ENCODE measurements at places on chromosomes 16 and 17.
A peak's percentile ranks its signal among the peaks of the same experiment; 100 is the strongest.

DNA sequence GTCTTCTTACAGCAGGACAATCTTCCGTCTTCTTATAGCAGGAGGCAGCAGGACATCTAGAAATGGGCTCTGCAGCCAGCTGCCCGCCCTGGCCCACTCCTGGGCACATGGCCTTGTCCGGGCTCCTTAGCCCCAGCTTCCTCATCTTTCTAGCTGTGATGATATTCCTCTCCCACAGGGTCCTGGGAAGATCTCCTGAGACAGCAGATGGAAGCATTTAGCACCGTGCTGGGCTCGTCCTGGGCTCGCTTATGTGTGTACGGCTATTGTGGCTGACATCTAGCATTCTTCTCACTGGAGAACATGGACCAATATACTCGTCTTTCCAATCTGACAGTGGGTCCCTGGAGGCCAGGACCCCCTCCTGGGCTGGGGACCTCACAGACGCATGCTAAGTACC lies 48.5 kb downstream of the TIMM22 start:
- DNase-seq: no peak

DNA sequence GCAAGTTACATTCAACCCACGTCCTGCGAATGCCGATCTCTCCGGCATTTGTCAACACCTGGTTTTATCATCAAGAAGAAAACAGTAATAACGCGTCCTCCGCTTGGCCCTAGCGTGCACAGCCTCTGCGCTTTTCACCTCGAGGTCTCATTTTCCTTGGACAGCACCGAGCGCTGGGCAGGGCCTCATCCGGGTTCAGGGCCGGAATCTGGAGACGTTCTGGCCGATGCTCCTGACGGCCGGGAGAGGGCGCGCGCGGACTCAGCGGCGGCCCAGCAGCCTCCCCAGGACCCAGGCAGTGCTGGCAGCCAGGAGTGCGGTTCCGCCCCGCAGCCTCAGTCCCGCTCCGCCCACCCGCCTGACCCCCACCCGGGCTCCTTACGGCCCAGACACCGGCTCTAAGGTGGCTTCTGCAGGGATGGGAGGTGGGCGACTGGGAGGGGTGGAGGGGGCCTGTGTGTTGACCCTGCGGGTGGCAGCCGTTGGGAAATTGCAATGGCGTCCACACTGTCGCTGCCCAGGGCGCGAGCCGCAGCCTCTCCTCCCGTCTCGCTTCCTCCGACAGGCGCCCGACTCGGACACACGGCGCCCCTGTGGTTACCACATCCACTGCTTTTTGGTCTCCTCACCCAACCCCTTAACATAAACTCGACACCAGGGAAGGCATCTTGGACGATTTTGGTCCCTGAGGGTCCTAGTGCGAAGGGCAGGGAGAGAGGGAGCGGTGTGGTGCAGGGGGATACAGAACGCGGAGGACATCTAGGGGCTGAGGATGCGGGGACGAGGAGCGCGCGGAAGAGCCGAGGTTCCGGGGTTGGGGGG lies 7.4 kb upstream of the FLYWCH1 start:
- peak; percentile 80 for DNase-seq

DNA sequence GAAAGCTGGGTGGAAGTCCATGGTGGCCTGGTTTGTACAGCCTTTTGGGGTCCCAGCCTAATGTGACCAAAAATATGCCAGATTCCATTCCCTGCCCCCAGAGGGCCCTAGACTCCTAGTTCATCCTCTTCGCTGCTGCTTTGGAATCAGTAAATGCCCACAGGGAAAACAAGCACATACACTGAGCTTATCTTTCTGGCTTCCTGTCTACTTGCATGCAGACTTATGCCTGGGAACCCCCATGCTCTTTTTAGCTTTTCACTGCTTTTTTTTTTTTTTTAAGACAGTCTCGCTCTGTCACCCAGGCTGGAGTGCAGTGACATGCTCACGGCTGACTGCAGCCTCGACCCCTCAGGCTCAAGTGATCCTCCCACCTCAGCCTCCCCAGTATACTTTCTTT lies 6.2 kb upstream of the CD300LG start:
- DNase-seq: no peak

- DNase-seq: no peak
Measured at GRCh38 chr17:6696906-6697305, 16.3 kb downstream of the SLC13A5 start.

GRCh38 chr17:79838522-79839274 lies 542 bp downstream of the CBX4 start:
- peak; percentile 55 for DNase-seq

DNA sequence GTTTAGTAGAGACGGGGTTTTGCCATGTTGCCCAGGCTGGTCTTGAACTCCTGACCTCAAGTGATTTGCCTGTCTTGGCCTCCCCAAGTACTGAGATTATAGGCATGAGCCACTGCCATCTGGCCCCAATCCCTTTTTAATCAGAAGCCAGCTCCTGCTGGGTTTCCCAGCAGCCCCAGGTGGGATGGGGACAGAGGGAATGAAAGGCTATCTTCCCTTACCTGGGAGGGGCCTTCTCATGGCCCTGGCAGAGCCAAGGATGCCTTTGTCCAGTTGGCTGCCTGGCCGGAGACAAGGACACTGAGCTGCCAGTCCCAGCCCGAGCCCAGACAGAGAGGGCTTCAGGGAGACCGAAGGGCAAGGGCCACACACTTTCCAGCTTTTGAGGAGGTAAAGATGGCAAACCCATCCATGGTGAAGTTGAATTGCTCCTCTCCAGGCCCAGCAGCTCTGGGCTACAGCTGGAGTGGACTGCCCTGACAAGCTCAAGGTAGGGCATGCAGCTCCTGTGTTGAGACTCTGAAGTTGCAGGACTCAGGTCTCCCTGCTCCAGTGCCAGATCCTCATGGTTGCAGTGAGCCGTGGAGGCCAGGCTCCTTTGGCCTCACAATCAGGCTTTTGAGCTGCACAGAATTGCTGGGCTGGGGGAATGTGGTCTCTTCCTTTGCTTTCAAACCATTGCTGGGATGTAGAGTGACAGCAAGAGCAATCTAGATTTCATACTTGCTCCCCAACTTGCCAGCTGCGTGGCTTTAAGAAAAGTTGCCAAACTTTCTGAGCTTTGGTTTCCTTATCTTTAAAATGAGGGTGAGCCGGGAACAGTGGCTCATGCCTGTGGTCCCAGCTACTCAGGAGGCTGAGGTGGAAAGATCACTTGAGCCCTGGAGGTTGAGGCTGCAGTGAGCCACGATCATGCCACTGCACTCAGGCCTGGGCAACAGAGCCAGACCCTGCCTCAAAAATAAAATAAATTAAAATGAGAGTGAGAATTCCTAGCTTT lies 44.5 kb upstream of the IL34 start:
- DNase-seq: no peak

DNA sequence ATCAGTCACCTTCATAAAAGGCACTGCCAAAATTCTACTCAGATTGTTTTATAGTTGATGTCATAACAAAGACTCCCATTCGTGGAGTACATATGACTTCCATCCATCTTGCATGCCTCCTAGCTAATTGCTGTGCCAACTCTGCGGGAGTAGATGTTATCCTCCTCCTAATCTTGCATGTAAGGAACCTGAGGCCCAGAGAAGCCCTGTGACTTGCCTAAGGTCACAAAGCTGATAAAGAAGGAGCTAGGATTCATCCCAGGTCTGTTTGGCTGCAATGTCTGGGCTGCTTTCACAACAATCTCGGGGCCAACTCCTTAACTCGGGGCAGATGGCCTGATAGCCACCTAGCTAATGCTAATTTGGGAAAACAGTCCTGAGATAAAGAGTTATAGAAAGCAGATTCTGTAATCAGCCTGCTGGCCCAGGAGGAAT lies 87.3 kb downstream of the YPEL2 start:
- no peak for DNase-seq

DNA sequence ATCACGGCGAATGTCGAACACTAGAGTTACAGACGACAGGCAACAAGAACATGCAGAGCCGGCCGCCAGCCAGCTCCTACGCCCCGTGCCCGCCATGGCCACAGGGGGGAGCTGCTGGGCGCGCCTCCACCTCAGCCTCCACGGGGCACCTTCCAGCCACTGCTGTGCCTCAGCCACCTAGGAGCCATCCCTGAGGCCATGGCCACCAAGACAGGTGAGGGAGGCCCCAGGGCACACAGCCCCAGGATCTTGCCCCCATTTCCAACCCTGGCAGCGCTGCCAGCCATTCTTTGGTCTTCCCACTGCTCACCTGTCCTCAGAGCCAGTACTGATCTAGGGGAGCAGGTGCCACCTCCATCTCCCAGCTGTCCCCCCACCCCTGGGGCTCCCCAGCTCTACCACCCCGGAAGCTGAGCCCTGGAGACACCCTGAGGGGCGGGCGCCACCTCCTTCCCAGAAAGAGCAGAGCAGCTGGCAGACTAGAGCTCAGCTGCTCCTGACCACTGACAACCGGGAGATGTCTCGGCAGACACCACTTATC lies 11.8 kb downstream of the GNPTG start:
- peak; percentile 34 for DNase-seq

GRCh38 chr17:71922439-71922838 lies 198.4 kb upstream of the SOX9 start:
- peak; percentile 14 for DNase-seq

- DNase-seq: no peak
Measured at GRCh38 chr17:48313096-48313755, 116.8 kb downstream of the SKAP1 start.

- no peak for DNase-seq
Measured at GRCh38 chr17:81995463-81996231, 18.2 kb downstream of the ASPSCR1 start.

GRCh38 chr17:62705778-62706597 lies 78.5 kb downstream of the MRC2 start:
- no peak for DNase-seq

DNA sequence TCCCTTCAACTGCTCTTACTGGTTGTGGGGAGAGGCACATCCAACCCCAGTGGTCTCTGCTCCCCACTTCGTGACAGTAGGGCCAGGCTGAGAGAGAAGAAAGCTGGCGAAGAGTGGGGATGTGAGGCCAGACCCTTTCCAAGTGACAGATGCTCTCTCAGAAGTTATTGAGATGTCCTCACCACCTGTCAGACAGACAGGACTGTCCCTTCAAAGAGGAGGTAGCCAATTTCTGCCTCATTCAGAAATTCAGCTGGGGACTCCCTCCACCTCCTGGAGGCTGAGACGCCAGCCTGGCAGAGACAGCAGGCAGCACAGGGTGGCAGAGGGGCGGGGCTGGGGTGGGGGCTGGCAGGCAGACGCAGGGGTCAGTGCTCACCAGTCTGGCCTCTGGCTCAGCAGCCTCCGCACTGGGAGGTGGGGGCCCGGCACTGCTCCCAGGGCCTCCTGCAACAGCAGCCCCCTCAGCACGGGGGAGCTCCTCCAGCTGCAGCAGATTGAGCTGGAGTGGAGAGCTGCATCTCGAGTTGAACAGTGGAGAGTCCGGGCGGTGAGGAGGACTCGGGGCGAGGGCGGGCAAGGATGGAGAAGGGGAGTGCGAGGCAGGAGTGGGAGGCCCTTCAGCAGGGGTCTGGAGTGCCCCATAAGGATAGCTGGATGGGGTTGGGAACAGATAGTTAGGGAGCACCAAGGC lies 9.2 kb downstream of the PER1 start:
- DNase-seq: no peak

GRCh38 chr17:64687961-64688360 lies 25.9 kb upstream of the SMURF2 start:
- DNase-seq: no peak

- no peak for DNase-seq
Measured at GRCh38 chr16:67282447-67282805, 3.1 kb downstream of the PLEKHG4 start.

DNA sequence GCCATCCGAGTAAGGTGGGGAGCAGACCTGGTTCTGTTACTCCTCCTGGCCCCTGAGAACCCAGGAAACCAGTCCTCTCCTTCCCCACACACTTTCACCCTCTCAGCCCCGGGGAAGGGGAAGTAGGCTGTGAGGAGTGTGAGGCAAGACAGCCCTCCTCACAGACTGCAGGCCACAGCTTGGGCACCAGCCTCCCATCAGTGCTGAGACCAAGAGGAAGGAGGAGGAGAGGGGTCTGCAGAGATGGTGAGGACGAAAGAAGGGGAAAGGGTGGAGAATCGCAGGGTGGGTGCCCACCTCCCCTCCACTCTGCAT lies 7.0 kb downstream of the G6PC3 start:
- no peak for DNase-seq

GRCh38 chr17:7237761-7238419 lies 1.4 kb downstream of the PHF23 start:
- DNase-seq: peak; percentile 70

DNA sequence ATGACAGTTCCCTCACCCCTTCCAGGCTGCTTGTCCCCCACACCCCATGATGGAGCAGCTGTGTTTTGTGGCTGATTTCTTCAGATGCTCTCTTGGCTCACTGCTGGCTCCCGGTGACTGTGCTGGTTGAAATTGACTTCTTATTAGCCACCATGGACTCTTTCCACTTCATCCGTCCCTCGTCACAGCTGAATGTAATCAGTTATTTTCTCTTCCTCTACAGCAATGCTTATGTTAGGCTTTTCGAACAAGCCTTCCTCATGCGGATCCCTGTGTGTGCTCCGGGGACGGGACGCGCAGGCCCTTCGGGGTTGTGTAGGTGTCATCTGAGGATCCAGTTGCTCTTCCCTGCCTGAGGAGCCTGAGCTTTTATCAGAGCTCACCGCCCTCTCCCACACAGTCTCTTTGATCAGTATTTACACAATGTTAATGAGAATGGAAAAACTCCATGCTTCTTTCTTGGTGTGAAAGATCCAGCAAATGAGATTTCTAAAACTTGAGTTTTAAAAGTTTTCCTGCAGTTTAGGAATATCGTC lies 87.5 kb downstream of the RPTOR start:
- DNase-seq: peak; percentile 61

DNA sequence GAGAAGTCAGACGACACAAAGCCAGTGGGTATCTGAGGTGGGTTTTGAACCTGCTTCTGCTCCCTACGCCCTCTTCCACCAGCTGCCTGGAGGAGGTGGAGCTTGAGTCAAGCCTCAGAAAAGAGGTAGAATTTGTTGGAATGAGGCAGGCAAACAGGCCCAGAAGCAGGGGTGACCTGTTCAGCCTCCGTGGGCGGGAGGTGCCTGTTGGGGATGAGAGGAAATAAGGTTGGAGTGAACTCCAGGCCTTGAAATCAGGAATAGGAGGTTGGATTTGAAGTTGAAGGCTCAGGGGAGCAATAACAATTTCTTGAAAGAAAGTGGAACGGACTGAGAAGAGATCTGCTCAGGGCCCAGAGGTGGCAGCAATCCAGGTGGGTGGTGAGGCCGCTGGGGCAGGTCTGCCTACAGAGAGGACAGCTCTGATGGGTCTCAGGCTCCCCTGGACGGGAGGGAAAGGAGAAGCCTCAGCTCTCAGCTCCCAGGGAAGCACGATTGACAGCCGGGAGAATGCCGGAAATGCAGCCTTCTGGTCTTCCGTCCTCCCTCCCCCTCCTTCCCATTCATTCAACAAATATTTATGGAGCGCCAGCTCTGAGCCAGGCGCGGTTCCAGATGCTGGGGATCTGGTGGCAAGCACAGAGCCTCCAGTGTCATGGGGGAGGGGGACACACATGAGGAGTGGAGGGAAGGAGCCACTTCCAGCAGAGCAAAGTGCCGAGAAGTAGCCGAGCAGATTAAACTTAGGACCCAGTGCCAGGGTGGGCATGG lies 61.9 kb upstream of the CIBAR2 start:
- DNase-seq: peak; percentile 34

GRCh38 chr16:77680496-77680895 lies 41.8 kb upstream of the NUDT7 start:
- no peak for DNase-seq
